ENCODE measurements at places on chromosomes 5 and 9.

GRCh38 chr9:70055406-70056210 lies 12.0 kb downstream of the MAMDC2 start:
- ATAC-seq, result no peak

- ATAC-seq, result no peak
These were observed 14.6 kb downstream of the CETN3 start for GRCh38 chr5:90395005-90395404.

DNA sequence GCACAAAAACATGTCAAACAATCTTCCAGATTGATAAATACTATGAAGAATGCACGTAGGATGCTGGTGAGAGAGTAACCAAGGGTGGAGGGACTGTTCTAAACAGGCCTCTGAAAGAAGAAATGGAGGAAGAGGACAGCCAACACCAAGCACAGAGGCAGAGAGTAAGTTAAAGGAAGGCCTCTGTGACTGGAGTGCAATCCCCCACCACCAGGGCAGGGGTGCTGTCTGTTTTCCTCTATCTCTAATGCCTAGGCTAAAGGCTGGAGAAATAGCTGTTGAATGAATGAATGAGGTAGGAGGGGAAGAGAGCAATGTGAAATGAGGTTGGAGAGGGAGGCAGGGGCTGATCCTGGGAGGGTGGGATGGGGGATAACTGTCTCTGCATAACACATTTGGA lies 88.9 kb downstream of the ANKRD55 start:
- no peak for ATAC-seq

DNA sequence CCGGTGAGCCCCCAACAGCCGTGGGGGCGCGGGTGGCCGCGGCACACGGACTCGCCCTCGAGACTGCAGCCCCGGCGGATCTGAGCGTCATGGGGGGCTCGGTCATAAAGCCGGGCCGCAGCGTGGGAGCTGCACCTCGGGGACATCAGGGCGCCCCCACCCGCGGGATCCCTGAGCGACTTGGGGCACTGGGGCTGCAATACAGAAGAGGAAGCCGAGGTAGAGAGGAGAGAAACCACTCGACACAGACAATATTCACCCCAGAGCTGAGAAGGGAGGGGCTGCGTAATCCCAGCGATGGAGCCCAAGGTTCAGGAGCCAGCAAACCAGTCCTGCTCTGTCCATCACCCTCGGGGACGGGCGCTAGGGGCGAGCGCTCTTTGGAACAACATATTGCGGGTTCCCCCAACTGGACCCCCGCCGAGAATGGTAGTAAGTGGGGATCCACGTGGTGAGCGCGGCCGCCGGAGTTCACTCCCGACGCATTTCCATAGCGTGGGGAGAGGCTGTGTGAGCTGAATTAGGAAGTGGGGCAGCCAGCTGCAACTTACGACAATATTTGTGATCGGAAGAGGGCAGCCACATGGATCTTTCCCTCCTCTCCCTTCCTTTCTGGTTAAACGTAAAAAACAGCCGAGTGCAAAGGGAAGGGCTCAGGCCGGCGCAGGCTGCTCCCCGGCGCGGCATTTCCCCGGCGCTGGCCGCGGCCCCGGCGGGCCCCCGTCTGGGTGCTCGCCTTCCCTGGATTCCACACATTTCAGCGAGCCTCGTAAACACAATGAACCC lies 9.9 kb downstream of the PTCH1 start:
- ATAC-seq, result no peak

GRCh38 chr5:142156839-142157463 lies 48.4 kb downstream of the NDFIP1 start:
- ATAC-seq, result no peak

DNA sequence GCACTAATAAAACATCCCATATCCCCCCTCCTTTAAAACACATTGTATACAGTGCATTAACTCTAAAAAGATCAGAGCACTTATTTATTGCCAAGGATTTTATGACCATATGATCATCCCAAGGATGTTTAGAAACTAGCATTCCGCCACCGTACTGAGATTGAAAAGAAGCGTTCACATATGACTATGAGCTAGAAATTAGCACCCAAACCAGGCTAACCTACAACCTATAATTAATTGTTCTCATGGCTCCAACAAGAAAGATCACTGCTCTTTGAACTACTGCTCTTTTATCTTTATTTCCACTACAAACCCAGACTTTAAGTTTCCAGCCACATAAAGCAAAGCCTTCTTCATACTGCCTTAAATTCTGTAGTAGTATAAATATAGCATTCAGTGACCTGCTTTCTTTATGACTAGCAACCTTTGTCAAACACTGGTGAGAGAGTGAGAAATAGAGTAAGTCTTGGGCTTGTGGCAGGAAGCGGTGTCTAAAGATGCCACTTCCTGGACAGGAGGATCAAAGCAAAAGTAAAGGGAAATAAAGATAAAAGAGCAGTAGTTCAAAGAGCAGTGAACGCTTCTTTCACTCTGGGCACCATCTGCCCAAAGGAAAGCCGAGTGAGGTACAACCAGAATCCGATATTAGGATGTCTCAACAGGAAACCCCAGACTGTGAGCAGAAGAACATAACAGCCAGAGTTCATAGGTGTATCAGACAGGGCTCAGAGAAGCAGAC lies 151.1 kb upstream of the ERCC6L2 start:
- ATAC-seq, result peak; percentile 92

DNA sequence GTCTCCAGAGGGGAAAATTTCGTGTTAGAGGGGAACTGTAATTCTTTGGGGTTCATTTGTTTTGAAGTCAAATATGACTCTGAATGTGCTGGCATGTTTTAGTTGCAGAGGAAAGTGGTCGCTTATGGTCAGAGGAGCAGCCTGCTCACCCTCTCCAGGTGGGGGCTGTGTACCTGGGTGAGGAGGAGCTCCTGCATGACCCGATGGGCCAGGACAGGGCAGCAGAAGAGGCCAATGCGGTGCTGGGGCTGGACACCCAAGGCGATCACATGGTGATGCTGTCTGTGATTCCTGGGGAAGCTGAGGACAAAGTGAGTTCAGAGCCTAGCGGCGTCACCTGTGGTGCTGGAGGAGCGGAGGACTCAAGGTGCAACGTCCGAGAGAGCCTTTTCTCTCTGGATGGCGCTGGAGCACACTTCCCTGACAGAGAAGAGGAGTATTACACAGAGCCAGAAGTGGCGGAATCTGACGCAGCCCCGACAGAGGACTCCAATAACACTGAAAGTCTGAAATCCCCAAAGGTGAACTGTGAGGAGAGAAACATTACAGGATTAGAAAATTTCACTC lies 13.5 kb downstream of the TXNDC15 start:
- no peak for ATAC-seq

- peak; percentile 96 for ATAC-seq
These were observed 41.5 kb downstream of the TTLL11 start for GRCh38 chr9:122051351-122052321.
